ENCODE measurements at places on chromosomes 11 and 22.
A peak's percentile ranks its signal among the peaks of the same experiment; 100 is the strongest.

DNA sequence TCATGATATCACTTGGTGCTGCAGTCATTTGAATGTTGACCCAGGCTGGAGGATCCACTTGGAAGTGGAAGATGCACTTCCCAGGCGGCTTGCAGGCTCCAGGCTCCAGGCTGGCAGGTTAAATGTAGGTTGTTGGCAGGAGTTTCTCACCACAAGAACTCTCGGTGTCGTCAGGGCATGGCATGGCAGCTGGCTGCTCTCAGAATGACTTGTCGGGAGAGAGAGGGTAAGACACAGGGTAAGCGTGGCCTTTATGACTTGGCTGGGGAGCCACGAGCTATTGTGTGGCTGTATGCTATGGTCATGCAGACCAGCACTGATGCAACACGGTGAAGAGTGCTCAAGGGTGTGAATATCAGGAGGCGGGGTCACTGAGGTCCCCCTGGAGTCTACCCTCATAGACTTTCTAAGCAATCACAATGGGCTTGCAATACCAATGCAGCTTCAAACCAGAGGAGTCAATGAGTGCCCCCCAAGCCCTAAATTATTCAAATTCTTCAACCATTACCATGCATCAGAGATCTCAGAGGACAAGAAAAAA lies 1027.7 kb downstream of the OPCML start:
- no peak for DNase-seq

GRCh38 chr11:134331354-134332188 lies at the start of gene GLB1L2:
Gene GLB1L2, plus strand, starts transcription at chr11:134331988. Its CDS starts 74 bp downstream, at chr11:134332062.
- peak; percentile 77 for DNase-seq

DNA sequence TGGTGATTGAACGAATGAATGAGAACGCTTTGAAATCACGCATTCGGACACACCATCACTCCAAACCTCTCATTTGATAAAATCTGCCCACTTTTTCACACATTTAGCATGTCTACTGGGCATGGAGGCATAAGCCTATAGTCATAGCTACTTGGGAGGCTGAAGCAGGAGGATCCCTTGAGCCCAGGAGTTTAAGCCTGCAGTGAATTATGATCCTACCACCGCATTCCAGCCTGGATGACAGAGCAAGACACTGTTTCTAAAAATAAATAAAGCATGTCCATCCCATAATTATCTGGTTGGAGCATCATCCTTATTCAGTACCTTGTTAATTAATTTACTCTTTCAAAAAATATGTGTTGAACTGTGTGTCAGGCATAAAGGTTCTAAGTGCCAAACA lies 3.3 kb upstream of the PICALM start:
- DNase-seq = no peak

DNA sequence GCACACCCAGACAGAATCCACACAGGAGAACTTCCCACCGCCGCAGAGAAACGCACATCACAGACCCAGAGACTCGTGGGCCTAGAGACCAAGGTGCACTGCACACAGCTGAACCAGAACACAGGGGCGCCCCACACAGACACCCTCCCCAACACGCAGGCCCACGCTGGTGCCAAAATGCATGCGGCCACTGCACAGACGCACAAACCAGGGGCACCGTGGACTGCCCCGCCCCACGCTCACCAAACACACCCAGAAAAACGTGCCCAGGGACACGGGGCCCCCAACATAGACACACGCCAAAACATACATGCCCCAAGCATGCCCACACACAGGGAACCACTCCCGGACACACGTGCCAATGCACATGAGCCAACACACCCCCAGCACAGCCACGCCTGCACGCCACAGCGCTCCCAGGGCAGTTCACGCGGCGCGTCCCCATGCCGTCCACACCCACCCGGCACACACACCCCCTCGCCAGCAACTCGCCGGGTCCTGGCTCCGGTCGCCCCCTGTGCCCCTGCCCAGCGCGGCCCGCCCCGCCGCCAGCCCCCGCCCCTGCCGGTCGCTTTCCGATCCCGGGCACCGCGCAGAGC lies 7.8 kb downstream of the ELFN2 start:
- DNase-seq = no peak

DNA sequence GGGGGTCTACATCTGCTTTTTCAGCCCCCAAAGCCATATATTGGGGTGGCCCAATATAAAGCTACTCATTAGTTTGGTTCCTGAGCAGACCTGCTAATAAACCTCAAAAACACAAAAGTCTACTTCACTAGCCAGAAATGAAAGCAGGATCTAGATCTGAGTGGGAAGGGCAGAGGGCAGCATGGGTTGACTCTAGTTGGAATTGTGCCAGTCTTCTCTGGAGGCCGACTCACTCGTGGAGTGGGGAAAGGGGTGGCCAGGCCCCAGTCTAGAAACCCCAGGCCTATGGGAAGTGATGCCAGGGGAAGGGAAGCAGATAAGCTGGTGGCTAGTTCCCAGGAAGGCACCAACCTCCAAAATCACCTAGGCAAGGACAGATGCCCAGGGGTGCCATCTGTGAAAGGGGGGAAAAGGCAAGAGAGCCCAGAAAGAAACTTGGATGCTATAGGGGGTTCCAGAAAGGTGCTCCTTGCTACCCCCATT lies 5.3 kb downstream of the PATZ1 start:
- no peak for DNase-seq

DNA sequence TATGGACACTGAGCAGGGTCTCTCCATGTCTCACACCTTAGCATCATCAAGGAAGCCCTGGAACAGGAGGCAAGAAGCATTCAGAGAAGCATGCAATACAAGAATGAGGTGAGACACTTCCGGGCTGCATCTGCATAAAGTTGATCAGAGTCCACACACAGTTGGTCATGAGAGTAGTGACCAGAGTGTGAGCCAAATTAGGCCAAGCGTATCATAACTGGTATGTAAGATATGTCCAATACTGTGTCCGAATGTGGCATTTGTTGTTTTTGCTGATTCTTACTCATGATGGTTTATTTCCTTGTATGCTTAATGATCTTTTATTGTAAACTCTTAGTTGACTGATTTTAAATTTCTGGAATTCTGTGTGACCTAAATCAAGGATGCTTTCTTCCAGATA lies 315.7 kb downstream of the INSC start:
- no peak for DNase-seq

DNA sequence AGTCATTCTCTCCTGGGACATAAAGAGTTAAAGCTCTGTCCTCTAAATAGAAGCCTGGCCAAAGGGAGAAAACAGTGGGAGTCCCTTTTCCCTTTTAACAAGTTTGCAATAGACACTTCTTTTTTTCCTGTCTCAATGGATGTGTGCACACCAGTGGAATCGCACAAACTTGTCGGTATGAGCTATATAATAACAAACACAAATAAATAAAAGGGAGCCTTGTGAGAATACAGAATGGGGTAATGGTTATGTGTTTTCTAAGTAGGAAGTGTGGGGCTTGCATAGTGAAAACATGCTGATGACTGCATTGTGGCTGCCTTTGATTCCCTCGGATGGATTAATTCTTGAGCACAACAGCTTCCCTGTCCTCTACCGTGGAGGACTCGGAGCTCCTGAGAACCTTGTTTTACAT lies 131.9 kb downstream of the WNT7B start:
- DNase-seq = no peak

DNA sequence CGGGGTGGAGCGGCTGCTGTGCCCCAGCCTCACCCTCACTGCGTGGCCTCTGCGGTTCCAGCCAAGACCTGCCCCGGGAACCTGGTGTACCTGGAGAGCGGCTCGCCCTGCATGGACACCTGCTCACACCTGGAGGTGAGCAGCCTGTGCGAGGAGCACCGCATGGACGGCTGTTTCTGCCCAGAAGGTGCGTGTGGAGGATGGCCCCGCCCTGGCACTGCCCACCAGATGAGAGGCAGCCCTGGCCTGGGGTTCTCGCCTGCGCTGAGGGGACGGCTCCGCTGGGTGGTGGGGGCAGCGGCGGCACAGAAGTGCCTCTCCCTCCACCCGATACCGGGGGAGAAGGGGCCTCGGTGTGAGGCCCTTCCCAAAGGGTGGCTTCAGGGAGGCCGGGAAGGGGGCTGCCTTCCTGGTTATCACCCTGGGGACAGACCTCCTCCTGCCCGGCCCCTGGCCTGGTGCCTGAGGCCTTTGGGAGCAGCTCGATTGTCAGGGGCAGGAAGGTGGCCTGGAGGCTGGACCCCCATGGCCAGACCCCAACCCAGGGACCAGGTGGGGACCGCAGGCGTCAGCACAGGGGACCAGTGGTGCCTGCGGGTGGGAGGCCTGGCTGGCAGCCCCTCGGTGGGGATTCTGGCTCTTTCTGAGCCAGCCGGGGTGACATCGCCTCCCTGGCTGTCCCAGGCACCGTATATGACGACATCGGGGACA lies 7.1 kb downstream of the MUC2 start:
- peak; percentile 23 for DNase-seq

DNA sequence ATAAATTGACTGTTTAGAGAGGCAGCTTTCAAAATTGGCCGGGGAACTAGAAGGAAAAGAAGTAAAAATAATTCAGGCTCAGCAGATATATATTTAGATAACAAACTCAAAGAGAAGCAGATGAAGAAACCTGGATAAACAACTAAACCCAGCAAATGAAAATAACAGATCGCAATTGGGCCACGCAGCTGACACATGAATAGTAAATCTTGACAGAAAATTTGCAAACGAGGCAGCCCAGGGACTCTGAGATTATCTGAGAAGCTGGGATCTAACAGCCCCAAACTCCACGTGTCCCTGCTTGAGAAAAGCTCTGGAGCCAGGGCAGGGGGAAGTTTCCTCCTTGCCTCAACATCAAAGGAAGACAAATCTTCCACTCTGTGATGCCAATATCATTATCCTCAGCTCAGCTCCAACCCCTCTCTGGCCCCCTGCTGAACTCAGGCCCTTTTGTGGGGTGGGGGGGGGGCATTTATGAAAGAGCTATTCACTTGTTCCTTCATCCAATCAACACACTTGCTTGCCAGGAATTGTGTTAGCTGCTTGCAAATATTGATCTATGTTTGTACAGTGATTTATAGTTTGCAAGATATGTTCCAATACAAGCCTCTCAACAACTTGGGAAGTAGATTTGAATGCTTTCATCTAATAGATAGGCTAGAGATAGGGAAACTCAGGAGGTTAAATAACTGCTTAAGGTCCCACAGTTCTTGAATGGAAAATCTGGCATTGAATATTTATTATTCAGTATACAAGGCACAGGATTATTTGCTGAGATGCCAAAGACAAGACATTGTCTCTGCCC lies 72.5 kb upstream of the C11orf87 start:
- DNase-seq = no peak

DNA sequence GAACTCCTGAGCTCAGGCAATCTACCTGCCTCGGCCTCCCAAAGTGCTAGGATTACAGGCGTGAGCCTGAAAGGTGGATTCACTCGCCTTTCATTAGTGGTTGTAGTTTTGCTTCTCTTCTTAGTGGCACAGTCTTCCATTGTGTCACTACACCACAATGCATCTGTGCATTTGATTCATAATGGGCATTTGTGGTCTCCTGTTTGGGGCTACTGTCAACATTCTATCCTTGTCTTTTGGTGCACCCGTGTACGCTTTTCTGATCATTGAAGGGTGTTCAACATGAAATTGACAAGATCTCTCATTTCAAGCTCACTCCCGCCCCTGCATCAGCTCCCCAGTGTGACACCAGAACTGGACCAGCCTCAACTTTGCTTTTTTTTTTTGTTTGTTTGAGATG lies 2.0 kb upstream of the SYT12 start:
- no peak for DNase-seq

- no peak for DNase-seq
Observed at GRCh38 chr11:79667380-79667779, 226.6 kb upstream of the TENM4 start.

Measured in activated CD4-positive, CD25-positive, alpha-beta regulatory T cell treated with anti-CD3 and anti-CD28 coated beads, Interleukin-2, amount 50 U/mL, for 72 hours (primary cell).